DMS153 (cell line): ENCODE measurements at places on chromosomes 1 and 21.

GRCh38 chr1:173383351-173383750 lies 93.8 kb upstream of the PRDX6 start:
- no peak for DNase-seq

- no peak for DNase-seq
These were observed 30.4 kb downstream of the CDC14A start for GRCh38 chr1:100382657-100383056.

DNA sequence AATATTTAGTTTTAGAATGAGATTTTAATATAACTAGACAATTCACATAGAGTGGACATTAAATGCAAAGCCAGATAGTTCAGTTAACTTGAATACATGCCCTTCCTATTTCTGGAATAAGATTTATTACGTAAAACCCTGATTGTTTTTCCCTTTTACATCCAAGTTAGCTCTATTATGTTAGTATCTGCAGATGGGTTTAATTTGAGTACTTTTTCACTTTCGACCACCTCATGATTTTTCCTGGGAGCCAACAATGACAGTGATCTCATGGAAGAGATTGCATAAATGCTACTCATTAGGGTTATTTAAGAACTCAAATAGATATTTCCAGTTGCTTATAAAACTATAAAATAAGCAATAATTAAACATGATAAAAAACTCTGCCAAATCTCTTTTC lies 199.4 kb upstream of the PTGFR start:
- no peak for DNase-seq

DNA sequence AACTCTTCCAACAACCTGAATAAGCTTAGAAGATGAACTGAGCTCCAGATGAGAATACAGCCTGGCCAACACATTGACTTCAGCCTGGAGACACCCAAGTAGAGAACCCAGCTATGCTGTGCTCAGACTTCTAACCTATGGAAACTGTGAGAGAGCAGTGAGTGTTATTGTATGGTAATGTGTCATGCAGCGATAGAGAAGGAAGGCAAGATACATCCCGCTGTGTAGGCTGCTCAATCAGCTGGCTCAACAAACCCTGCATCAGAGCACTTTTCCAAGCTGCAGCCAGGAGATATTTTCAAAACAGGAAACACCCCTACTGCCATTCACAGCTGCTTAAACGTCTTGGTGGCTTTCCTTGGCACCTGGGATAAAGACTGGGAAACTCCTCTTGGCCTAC lies 321.3 kb downstream of the SIPA1L2 start:
- DNase-seq: no peak

GRCh38 chr1:202376247-202376646 lies 27.7 kb downstream of the PPP1R12B start:
- no peak for DNase-seq

DNA sequence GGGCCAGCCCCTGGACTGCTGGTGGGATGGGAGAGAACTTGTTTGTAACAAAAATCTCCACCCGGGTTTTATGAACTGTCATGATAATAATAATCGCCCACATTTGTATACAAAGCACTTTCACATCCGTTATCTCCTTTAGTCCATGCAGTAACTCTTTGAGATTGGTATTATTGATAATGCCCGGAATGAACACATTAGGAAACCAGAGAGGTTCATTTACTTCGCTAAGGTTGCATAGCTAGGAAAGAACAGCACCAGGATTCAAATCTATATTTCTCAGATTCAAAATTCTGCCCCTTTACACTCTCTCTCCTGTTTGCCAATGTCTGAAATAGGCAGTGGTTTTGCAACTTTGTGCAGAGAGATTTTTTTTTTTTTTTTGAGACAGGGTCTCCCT lies 131.4 kb downstream of the FOXD2 start:
- no peak for DNase-seq

GRCh38 chr1:158053276-158053675 lies 59.8 kb downstream of the KIRREL1 start:
- no peak for DNase-seq

DNA sequence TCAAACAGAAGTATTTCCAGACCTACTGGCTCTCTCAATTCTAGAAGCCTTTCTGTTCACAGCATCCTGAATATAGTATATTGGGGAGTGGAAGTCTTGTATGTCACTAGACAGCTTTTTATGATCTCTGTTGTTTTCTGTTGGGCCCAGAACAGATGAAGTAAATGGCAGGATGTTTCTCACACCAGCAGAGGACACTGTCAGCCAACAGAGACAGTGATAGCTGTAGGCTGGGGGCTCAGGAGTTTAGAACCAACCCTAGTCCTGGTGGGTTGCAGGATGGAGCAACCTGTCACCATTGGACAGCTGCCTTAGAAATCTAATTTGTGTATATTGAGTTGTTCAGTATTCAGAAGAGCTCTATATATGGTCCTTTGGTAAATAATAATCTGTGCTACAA lies 16.9 kb downstream of the AGO1 start:
- no peak for DNase-seq

DNA sequence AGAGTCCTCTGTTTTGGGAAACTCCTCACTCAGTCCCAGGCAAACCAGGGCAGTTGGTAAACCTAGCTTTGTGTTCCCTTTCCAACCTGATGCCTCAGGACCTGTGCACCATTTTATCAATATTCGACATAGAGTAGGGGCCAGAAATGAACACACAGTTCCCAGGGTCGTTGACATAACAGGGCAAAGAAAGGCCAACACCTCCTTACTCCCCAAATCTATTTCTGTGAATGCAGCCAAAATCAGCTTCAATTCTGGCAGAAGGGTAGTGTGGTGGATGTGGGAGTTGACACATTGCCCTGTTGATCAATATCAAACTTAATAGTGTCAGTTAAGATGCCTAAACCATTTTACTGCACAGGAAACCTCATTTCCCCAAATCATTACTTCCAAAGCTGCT lies 104.6 kb upstream of the SPATA6 start:
- no peak for DNase-seq

DNA sequence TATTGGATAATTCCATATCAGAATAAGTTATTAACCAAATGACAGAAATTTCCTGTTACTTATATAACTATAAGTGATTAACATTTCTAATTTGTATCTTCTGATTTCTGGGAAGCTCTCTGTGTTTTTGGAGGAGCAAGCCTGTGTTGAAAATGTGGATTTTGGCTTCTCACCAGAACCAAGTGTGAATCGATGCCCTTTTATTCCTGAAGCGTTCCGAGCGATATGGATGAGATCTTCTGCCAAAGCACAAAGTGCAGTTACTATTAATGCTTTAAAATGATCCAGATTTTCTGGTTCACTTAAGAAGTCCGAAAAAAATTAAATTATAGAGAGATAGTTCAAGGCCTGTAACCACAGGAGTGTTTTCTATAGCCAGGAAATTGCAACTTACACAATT lies 22.8 kb downstream of the ALG14 start:
- DNase-seq: no peak

- no peak for DNase-seq
These were observed 127.5 kb downstream of the UCK2 start for GRCh38 chr1:165954940-165955339.
